ENCODE measurements at places on chromosomes 5 and 9.

- no peak for DNase-seq
Measured at GRCh38 chr5:154587123-154588026, 109.3 kb upstream of the HAND1 start.

DNA sequence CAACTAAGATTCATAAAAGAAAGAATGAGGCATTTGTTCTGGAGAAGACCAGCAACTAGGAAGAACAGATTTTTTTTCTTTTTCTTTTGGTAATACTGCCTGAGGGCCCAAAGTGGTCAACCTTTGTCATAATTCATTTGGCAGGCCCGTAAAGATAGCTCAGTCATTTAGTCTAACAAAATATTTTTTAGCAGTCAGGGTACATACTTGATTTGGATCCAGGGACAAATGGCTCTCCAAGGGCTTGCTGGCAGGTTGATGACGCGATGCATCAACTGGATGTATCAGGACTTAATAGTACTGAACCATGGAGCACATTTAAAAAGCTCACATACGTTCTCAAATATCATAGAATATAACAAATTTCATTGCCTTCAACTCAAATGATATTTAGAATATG, 203.4 kb upstream of the ZNF608 start:
- DNase-seq = no peak

DNA sequence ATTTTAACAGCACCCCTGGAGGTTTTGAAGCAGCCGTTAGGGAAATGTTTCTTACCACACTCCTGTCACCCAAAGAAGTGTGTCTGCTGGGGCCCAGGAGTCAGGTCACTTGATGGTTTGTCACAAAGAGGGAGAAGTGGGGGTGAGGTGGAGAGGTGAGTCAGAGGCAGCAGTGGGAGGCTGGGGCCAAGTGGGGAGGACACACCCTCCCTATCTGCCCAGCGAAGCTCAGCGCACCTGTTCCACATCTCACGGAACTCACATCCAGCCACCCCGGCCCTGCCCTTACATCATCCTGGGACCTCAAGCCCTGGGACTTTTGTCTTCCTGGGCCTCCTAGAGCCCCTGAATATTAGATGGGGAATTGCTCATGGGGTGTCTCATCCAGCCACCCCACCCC, 171.1 kb upstream of the SMIM23 start:
- DNase-seq = no peak

- DNase-seq = no peak
Measured at GRCh38 chr9:13033959-13034693, 245.4 kb downstream of the MPDZ start.

- no peak for DNase-seq
Measured at GRCh38 chr5:170648541-170648940, 135.0 kb upstream of the GABRP start.

DNA sequence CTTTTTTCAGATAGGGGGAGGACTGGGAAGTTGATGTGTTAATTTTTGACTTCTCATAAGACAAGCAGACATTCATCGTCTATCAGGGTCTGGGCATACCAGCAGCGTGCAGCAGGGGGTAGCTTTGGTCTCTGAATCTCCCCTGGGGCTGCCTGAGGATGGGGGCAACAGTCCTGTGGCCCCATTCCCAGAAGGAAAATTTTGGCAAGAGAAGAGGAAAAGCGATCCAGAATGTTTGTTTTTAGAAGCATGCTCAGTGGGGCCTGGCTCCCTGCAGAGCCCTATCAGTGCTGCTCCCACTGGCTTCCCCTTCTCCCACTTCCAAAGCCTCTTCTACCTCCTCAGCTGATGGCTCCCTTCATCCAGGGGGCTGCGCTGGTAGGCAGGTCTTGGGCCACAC, 194.8 kb upstream of the IL12B start:
- no peak for DNase-seq

DNA sequence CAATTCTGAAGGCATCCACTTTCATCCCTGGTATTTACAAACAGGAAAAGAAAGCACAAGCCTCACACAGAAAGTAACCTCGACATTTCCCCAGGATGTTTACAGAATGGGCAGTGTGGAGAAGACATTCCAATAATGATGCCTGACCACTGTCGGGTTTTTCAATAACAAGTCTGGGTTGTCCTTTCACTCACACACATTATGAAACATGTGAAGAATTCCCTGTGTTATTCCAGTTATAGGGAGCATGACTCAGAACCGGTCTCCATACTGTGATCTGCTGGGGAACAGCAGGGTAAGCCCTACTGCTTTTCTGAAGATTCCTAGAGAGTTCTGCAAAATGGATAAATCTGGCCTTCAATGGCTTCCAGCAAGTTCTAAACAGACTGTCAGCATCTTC, 155.3 kb downstream of the ADAMTS12 start:
- no peak for DNase-seq

GRCh38 chr5:109468737-109469420, 59.1 kb upstream of the PJA2 start:
- peak; percentile 85 for DNase-seq

DNA sequence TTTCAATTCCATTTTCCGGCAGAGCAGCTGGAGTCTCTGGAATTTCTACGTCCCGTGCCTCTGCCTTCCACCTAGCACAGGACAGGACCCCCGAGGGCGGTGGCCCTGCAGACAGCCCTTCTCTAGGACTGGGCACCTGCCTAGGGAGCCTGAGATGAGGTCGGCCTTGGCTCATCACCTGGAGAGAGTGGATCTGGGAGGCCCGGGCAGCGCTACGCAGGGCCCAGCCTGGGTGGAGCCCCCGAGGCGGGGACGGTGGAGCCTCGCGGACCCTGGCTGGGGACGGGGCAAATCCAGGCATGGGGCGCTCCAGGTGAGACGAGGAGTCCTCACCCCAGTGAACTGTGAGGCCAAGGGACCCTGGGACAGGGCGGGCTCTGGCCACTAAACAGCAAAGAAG, 114.5 kb downstream of the MTRR start:
- no peak for DNase-seq

- DNase-seq = no peak
Measured at GRCh38 chr5:77461287-77461686, 30.8 kb downstream of the WDR41 start.

GRCh38 chr5:73027361-73027760, 71.5 kb downstream of the FCHO2 start:
- DNase-seq = no peak

- DNase-seq = no peak
Measured at GRCh38 chr9:35555246-35555701, 49.8 kb upstream of the TESK1 start.

- no peak for DNase-seq
Measured at GRCh38 chr9:27829621-27830020, 256.3 kb upstream of the C9orf72 start.

GRCh38 chr5:69493396-69494133, 975 bp downstream of the OCLN start:
- DNase-seq = no peak

- DNase-seq = no peak
Measured at GRCh38 chr5:170372971-170373370, 16.2 kb downstream of the KCNMB1 start.

DNA sequence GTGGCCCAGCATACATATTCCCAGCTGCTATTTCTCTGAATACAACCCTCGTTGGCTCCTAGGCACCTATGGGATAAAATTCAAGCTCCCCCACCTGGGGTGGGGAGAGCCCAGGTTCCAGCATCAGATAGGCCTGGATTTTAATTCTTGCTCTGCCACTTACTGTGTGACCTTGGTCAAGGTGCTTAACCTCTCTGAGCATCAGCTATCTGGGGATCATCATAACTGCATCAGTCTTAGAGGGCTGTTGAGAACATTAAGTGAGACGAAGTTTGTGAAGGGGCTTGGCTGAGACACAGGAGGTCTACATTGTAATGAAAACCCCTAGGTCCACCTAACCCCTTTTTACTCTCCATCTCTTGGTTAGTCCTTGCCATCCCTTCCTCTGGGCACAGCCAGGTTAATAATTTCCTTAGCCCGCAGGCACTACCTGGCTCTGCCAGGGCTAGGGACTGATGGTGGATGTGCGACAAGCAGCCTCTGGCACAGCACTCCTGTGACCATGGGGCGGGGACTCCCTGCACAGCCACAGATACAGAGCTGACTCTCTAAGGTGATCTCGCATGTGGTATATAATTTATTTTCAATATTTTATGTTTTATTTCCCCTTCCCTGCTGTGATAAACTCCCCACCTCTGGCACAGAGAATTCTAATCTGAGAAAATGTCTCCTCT, 68.7 kb downstream of the CRB2 start:
- DNase-seq = no peak

GRCh38 chr5:163571744-163572143, 66.3 kb downstream of the MAT2B start:
- no peak for DNase-seq

DNA sequence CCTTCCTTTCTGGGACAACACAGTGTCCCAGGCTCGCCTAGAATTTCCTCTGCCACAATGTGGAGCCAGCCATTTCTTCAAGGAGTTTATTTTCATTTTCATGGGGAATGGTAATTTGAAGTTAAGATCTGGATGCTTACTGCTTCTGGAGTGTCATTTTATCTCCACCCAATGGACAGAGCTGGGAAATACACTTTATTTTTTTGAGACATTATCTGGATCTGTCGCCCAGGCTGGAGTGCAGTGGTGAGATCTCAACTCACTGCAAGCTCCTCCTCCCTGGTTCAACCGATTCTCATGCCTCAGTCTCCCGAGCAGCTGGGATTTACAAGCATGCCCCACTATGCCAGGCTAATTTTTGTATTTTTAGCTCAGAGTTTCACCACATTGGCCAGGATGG, 12.7 kb upstream of the THG1L start:
- peak; percentile 22 for DNase-seq

- no peak for DNase-seq
Measured at GRCh38 chr5:109563739-109564138, 126.0 kb upstream of the MAN2A1 start.

DNA sequence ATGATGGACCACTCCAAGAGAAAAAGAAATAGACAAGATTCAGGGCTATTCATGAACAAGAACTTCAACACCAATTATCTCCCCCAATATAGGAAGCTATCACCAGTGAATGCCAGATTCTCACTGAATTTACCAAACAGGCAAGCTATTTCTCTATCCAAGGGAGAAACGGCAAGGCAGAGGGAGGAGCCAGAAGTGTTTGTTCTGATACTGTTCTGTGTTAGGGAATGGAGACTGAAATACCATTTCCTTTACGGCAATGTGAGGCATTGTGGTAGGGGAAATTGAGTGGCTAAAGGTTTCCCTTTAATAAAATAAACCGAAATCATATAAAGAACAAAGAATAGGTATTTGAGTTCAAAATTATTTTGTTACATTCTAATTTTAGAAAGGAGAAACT, 68.0 kb upstream of the ALDH1A1 start:
- no peak for DNase-seq

DNA sequence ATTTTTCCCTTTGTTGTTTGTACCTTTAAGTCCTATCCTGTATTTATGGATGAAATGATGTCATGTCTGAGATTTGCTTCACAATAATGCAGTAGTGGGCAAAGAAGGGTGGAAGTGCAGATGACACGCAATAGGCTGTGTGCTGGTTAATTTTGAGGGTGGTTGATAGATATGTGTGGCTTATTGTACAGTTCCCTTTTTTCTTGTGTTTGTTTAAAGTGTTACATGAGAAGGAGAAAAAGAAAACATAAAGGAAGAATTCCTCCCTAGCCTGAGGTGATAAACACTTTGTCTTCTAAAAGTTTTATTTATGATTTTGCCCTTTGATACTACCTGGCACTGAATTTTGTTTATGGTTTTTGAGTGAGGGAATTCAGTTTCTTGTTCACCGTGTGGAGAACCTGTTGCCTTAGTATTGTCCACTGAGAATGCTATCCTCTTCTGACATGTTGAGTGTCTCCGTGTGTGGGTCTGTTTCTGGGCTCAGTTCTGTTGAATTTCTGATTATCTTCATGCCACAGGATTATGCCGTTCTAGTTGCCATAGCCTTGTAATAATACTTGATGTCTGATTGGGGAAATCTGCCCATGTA, 52.3 kb upstream of the FAM120AOS start:
- DNase-seq = peak; percentile 29

DNA sequence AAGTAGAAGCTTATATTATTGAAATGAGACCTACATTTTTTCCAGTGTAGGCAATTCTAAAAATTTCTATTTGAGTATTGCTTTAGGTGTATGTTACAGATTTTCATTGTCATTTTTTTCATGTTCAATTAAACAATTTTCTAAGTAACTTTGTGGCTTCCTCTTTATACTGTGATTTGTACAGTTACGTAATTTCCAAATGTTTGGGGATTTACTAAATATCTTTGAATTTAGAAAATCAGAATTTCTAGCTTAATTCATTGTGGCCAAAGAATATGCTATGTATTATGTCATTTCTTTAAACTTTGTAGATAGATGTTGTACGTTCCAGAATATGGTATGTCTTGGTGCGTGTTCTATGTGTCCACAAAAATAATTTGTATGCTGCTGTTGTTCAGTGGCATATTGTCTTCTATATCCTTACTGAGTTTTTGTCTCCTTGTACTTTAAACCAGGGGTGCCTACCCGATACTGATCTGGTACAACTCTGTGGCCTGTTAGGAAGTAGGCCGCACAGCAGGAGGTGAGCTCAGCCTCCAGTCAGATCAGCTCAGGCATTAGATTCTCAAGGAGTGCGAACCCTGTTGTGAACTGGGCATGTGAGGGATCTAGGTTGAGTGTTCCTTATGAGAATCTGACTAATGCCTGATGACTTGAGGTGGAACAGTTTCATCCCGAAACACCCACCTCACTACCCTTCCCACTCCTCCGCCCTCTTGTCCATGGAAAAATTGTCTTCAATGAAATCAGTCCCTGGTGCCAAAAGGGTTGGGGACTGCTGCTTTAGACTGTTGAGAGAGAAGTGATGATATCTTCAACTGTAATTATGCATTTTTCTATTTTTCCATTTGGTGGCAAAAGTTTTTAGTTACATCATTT, 63.5 kb downstream of the UBE2R2 start:
- DNase-seq = no peak

DNA sequence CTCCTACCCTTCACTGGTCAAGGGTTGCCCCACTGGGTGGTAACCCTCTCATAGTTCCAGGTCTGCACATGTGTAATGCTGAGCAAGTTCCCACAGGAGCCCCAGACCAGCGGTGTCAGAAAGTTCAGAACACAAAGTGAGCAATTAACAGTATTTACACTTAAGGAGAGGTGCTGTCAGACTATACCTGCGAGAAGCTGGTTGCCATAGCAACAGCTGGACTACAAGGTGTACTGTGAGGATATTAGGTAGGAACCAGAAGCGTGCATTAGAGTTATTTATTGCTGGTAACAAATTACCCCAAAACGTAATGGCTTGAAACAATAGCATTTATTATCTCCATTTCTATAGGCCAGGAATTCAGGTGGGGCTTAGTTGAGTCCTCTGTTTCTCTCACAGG, 317.0 kb upstream of the RPS23 start:
- no peak for DNase-seq

DNA sequence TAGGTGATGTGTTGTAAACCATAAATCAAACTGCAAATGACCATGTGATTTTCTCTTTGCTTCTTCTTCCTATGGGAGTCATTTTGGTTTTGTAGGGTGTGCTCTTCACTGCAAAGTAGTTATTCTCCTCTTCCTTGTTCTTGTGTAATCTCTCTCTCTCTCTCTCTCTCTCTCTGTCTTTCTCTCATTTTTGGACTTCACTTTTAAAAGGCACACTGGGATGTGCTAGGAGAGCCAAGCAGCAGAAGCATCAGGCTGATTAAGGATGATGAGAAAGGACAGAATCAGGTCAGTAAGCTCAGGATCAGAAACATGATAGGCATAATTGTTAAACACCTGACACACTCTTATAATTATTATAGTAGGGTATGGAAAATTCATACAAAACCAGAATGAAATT, 505.3 kb upstream of the ZNF608 start:
- DNase-seq = no peak

Measured in CD4-positive, alpha-beta T cell treated with Interleukin-15 for 1 hour (primary cell).